ENCODE measurements at places on chromosomes 4 and X. TPM values are rescaled to one million over a fixed set of nuclear protein-coding genes. Genes with fewer than 3 reads are reported as not detected.

DNA sequence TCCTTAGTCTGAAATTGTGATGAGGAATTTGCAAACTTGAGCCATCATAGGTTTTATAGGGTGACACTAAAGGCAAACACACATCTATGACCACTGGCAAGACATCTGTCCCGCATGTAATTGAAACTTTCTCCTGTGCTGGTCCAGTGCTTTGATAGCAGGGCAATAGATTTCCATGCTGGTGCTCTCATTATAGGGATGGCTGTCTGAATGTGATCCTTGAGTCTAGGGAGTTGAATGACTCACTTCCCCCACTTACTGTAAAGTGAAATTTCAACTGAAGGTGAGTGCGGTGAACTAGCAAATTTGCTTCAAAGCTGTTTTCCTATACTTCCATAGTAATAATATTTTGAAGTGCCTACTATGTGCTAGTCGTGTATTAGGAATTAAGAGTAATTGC is 1630.0 kb downstream of the STIM2 start:
- DNase-seq = no peak

Gene GJB1
- 28.3 TPM for total RNA-seq

- no peak for DNase-seq
These were observed 8.2 kb downstream of the FGFBP1 start for GRCh38 chr4:15930314-15930713.

DNA sequence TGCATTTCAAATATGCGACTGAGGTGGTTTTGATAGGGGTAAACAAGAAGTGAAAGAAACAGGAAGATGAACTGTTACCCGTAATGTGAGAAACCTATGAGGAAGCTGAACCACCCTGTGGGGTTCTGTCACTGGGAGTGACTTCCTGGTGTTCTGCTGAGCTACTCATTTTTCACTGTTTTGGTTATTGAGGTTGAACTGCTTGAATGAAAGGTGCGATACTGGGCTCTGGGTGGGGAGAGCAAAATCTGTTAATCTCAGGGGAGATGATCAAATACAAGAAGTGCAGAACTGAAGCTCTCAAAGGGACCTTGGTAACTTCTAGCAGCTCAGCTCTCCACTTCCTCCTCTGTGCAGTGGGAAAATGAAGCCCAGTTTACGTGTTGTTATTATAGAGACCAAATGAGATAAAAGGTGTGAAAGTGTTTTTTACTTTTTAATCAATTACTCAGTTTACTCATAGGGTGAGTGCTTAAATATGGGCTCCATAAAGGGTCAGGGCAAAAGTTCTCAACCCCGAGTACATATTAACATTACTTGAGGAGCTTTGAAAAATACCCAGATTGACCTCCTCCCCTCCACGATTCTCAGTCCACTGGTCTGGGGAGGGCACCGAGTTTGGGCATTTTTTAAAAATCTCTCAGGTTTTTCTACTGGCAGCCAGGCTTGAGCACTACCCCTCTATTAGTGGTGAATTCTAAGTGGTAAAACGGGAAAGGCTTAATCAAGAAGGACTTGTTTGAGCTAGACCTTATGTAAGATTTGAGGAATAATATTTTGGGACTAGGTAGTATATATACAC is 66.7 kb downstream of the COQ2 start:
- no peak for DNase-seq

DNA sequence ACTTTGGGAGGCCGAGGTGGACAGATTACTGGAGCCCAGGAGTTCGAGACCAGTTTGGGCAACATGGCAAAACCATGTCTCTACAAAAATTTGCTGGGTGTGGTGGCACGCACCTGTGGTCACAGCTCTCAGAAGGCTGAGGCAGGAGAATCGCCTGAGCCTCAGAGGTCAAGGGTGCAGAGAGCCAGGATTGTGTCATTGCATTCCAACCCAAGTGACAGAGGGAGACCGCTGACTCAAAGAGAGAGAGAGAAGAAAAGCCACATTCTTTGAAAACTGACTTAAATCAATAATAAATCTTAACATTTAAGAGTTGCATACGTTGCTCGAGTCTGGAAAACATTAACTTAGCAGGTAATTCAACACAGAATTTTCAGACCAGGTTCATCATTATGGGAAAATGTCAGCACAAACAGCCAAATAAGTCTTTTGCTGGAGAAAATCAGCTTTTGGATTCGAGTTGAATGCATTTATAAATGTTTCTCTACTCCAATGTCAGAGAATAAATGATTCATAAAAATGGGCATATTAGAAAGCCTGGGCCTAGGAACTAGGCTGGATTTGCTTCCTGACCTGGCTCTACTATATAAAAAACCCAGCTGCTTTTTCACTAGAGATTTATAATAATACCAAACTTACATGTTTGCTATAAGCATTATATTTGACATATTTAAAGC is 68.3 kb upstream of the RBPJ start:
- no peak for DNase-seq

- no peak for DNase-seq
These were observed 363.6 kb upstream of the FAM241A start for GRCh38 chr4:111781611-111782010.

GRCh38 chrX:39327255-39327654 is 526.0 kb downstream of the MID1IP1 start:
- DNase-seq = no peak

GRCh38 chr4:58553679-58554078 is 1443.5 kb upstream of the IGFBP7 start:
- no peak for DNase-seq

DNA sequence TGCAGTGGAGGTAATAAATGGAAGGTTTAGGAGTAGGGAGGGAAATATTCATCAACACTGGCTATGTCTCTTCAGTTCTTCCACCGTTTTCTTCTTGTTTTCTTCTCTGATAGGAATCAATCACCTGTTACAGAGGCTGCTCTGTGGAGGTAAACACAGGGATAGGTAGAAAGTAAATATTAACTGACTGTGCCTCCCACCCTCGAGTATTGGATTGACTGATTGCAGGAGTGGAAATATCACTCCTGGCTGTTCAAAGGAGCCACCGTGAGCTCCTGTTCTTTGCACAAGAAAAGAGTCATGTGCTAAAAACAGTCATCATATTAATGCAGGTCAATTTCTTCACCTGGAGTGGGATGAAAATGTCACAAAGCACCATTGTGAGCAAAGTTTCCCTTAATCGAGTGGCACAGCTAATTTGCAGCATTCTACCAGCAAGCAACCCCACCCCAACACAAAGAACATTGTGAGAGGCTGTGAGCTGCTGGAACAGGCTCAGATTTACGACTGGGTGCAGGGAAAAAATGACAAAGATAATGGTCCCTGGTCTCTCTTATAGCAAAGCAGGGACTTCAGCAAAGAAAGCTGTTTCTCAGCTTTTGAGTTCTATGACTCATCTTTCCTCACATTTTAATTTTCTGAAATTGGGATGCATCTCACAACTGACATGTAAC is 113.7 kb upstream of the TSPAN5 start:
- no peak for DNase-seq

DNA sequence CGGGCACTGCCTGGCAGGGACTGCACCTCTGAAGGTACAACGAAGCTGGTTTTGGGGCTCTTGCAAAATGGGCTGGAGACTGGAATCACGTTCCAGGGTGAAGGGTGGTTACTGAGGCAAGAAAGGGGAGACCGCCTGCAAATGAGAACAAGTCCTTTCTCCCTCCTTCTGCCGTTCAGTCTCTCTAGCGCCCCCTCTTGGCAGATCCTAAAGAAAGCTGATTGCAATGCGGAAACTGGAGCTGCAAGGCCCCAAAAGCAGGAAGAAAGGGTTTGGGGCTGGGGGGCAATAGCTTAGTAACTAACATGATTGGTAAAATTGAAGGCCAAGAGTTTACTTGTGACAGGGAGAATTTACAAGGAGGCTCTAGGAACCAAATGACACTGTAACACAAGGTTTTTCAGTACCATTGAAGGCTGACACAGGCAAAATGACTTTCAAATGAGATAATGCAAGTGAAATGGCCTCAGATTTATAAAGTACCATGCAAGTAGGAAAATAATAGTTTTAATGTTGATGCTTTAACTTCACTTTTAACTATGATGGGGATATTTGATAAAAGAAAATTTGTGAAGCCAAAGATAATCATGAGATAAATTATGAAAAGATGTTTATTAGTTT is 222.7 kb upstream of the HAND2 start:
- no peak for DNase-seq

Gene PAGE2
- not detected for total RNA-seq

GRCh38 chrX:39309721-39310152 is 508.5 kb downstream of the MID1IP1 start:
- DNase-seq = no peak

Gene ARSD
- 52.1 TPM for total RNA-seq

- no peak for DNase-seq
These were observed at the start of gene FGF16 for GRCh38 chrX:77446908-77447652. Gene FGF16, plus strand, starts transcription at chrX:77447389. Its CDS starts 286 bp downstream, at chrX:77447675.

DNA sequence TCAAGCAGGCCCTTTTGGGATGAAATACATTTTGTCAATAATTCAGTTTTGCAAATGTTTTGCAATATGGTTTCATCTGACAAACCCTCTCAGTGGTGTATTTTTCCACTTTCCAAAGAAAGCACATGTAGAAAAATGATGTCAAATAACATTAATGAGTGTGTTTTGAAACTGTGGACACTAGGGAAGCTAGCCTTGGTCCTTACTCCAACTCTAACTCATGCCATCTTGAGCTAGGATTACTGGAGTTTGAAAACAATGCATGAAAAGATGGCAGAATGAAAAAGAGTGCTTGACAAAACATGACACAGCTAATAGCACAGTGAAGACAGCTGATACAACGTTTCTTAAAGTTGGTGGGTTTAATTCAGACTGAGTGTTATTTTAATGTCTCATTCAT is 41.4 kb downstream of the HAND2 start:
- DNase-seq = no peak

DNA sequence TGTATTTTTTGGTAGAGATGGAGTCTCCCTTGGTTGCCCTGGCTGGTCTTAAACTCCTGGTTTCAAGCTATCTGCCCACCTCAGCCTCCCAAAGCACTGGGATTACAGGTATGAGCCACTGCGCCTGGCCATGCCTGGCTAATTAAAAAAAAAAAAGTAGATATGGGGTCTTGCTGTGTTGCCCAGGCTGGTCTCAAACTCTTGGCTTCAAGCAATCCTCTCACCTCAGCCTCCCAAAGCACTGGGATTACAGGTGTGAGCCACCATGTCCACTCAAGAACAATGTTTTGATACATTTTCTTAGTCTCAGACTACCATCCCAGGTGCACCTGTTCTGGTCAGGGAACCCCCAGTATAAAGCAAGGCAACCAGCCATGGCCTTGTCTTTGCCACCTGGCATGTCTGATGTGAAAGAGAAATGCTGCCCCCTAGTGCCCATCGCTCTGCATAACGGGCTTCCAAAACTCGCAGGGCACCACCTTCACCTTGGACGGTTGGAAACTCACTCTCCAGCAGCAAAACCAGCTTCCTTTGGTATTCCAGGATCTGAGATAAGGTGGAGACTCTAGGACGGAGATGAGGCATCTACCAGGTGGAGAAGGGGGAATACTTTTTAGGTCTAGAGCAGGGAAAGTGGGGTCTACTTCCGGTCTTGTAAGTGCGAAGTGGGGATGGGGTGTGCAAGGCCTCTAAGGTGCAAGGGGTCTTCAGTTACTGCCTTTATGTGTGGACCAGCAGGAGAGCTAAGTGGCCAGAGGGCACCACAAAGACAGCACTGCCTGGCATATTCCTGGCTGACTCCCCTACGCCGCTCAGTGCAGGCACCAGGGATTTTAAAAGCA is 47.7 kb upstream of the AFAP1 start:
- peak; percentile 68 for DNase-seq

DNA sequence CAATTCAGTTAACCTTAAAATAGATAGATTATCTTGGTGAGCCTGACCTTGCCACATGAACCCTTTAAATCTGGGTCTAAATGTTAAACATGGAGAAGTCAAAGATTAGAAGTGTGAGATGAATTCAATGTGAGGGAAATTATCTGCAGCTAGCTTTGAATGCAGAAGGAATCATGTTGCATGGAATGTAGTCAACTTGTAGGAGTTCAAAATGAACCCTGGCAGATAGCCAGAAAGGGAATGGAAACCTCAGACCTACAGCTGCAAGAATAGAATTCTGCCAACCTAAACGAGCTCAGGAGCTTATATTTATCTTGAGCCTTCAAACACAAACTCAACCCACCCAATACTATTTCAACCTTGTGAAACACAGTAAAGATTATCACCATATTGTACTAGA is 632.5 kb downstream of the KCTD8 start:
- no peak for DNase-seq

Measured in prostate gland (tissue), 2 donors.